ENCODE measurements at places on chromosomes 1 and 21.

DNA sequence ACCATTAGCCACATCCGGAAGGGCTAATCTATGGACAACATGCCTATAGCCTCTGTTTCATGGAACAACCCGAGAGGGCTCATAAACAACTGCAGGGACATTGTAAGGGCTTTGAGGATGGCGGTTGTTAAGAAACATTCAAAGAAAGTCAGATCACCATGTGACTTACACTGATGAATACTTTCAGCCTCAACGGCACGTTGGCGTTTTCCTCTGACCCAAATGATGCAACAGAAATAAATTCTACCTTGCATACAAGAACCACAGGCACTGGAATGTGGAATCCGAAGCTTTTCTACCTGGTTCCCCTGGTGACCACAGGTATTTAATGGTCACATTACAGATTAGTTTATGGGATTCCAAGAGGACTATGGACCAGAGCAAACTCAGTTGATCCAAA is 107.0 kb downstream of the CLIC6 start:
- no peak for DNase-seq

DNA sequence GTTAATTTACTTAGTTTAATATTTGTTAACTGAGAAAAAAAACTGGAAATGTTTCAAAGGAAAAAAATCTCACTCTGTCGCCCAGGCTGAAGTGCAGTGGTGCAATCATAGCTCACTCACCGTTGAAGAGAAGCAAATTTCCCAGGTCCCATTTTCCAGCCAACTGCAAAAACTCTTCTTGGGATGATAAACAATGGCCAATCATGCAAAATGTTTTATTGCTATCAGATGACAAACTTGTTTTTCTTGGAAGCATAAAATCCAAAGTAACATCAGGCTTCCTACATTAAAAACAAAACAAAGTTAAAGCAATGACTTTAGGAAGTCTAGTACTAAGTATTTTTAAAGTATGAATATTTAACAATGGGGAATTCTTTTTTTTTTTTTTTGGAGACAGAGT is 84.9 kb downstream of the LYST start:
- no peak for DNase-seq

GRCh38 chr1:207186503-207186902 is 82.5 kb downstream of the C4BPA start:
- DNase-seq: no peak

- DNase-seq: no peak
These were observed 11.7 kb downstream of the HMGN2 start for GRCh38 chr1:26483980-26484379.

DNA sequence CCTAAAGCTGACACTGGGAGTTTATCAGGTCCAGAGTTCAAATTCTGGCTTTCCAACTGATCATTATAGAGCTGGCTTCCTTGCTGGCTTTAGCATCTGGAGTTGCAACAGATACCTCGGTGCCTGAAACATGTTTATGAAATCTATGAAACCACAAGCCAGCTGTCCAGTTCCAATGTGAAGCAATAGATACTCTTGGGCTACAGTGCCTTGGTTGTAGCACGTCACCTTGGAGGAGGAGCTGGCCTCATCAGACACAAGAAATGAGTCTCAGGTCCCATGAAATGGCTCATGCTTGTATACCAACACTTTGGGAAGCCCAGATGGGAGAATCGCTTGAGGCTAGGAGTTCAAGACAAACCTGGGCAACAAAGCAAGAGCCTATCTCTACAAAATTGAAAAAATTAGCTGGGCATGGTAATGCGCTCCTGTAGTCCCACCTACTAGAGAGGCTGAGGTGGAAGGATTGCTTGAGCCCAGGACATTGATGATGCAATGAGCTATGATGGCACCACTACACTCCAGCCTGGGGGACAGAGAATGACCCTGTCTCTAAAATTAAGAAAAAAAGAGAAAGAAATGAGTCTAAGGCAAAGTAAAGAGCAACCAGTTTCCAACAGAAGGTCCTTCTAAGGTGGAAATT is 132.5 kb upstream of the ZNF648 start:
- DNase-seq: no peak

- no peak for DNase-seq
These were observed 703.1 kb downstream of the ADGRL2 start for GRCh38 chr1:82503822-82504221.

GRCh38 chr1:63601061-63601460 is 7.8 kb downstream of the PGM1 start:
- no peak for DNase-seq

DNA sequence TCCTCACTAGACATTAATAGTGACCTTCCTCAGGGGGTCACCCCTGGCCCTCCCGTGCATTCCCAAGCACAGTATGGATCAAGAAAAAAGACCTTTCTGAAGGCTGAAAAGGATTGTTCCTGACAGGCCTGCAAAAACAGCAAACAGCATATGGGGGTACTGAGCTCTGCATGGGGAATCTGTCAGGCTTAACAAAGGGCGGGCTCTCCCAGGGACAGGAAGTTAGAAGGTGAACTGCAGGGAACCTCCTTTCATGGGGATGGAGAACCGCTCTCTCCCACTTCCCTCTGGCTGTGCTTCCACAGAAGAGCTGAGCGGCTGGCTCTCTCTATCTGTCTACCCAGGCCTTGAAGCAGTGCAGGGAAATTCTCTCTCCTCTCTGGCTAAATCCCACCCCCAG is 91.7 kb downstream of the DTL start:
- no peak for DNase-seq

- DNase-seq: no peak
These were observed 22.4 kb downstream of the TRPM2 start for GRCh38 chr21:44375761-44376241.

DNA sequence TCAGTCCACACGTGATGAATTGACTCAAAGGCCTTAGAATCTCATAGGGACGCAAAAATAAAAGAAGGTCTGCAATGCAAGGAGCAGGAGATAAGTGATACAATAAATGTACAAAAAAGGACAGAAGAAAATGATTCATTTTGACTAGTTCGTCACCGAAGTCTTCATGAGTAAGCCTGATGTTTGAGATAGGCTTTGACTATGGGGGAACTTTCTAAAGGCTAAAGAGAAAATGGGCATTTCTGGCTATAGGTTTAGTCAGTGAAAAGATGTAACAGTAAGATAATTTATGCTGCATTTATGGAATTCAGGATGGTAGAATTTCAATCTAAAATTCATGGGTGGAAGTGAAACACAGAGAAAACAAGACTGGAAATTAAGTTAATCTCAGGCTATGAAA is 163.0 kb downstream of the ADGRL4 start:
- no peak for DNase-seq

DNA sequence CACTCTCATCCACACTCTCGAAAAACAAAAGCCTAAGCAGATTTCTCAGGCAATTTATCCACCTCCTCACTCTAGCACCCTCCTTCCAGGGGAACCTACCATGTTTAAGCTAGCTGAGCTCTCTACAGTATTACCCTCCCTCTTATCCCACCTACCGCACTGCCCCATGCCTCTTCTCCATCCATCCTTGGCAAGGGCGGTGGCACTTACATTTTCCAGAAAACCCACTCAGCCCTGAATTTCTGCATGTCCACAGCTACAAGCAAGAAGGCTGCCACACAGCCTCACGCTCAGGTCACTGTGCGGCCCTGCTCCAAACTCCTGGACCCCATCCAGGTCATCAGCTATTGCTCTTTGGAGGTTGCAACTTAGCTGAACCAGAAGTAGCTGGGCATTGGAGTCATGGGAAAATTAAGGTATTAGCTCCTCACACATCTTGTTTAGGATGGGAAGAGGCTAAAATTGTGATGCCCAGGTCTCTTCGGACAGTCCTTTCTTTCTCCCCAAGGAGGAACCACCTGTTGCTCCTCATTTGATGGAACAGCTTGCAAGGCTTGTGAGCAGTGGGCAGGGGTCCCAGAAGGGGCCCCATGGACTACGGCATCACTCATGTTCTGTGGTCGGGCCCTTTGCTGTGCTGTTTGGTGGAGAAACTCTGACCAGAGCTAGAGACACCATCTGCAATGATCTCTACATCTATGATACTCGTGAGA is 1.1 kb downstream of the KLHDC9 start:
- DNase-seq: no peak

DNA sequence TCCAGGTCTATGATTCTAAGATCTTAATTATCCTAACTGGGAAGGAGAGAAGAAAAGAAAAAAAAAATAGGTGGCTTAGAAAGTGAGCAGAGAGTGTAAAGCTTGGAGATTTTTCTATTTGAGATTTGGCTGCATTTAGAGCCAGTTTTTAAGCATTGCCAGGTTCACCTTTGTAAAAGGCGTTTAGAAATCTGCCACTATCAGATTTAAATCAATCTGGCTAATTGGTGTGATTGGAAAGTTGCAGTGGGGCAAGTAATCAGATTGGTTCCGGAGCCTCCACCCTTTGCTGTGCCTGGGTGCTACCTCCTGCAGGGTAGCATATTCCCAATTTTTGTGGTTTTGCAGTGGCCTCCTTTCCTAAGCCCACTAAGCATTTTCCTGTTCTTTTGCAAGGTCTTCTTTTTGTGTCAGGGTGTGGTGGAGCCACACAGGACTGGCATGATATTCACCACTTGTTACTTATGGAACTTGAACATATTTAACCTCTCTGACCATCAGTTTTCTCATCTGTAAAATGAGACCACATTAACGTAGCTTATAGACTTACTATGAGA is 48.5 kb upstream of the PPP2R5A start:
- no peak for DNase-seq

- no peak for DNase-seq
These were observed 83.4 kb downstream of the SLC16A1 start for GRCh38 chr1:112872551-112872962.

DNA sequence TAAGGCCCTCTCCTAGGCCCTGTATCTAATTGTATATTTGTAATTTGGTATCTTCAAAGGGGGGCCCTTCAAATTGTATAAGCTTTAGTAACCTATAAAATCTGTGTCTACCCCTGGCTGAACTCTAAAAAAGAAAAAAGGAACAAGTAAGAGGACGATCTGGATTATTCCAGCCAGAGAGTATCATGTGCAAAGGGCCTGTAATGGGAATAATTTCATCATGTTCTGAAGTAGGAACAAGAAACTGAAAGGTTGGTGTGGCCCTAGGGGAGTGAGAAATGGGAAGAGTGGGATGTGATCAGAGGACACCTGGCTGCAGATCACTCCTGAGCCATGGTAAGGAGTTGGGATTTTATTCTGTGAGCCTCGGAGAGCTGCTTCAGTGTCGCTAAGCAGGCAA is 14.7 kb downstream of the PTAFR start:
- DNase-seq: no peak
